ENCODE measurements at places on chromosomes 12 and 14. TPM values are rescaled to one million over a fixed set of nuclear protein-coding genes. Genes with fewer than 3 reads are reported as not detected.

ADAMTS20 gene
- total RNA-seq: not detected

BDKRB1 gene
- 0.86 TPM for total RNA-seq

FAIM2 gene
- total RNA-seq: not detected

EML5 gene
- total RNA-seq: 0.45 TPM

PTCSC3 gene
- total RNA-seq: not detected

SMARCD1 gene
- total RNA-seq: 60.7 TPM

SERPINA9 gene
- not detected for total RNA-seq

KLHDC1 gene
- total RNA-seq: 0.26 TPM

CLEC14A gene
- not detected for total RNA-seq

LRFN5 gene
- total RNA-seq: not detected

PDE3A gene
- total RNA-seq: 3.5 TPM

OAS3 gene
- 27.0 TPM for total RNA-seq

LMO3 gene
- total RNA-seq: not detected

CMKLR1 gene
- total RNA-seq: not detected

GPD1 gene
- 0.07 TPM for total RNA-seq

SPX gene
- 2.3 TPM for total RNA-seq

TPH2 gene
- total RNA-seq: not detected

TMPO gene
- 78.3 TPM for total RNA-seq

ZC2HC1C gene
- 4.0 TPM for total RNA-seq

LRRC10 gene
- total RNA-seq: not detected

TMTC3 gene
- 13.4 TPM for total RNA-seq

GLIPR1L1 gene
- not detected for total RNA-seq

NFATC4 gene
- 0.26 TPM for total RNA-seq

CIT gene
- total RNA-seq: 13.4 TPM

STAB2 gene
- not detected for total RNA-seq

SNW1 gene
- total RNA-seq: 63.8 TPM

BORCS5 gene
- 10.0 TPM for total RNA-seq

TSHR gene
- not detected for total RNA-seq

NFE2 gene
- total RNA-seq: not detected

ZDHHC22 gene
- total RNA-seq: 0.20 TPM

AMIGO2 gene
- 106 TPM for total RNA-seq

PLEKHG7 gene
- not detected for total RNA-seq

LIMA1 gene
- 9.0 TPM for total RNA-seq

PTGER2 gene
- total RNA-seq: 1.9 TPM

KRT85 gene
- total RNA-seq: not detected

SYNDIG1L gene
- total RNA-seq: not detected

ARL1 gene
- total RNA-seq: 63.0 TPM

VEZT gene
- 52.1 TPM for total RNA-seq

TMEM116 gene
- 6.9 TPM for total RNA-seq

CEBPE gene
- not detected for total RNA-seq

TAS2R9 gene
- total RNA-seq: not detected

CARMIL3 gene
- total RNA-seq: 0.60 TPM

All from A549 treated with ZK216348 at 1 μM for 4 hours (cell line).